HCT116 (cell line): ENCODE measurements at places on chromosomes 5 and 9. TPM values are rescaled to one million over a fixed set of nuclear protein-coding genes. Genes with fewer than 3 reads are reported as not detected.

PCDHA9 gene
- not detected for total RNA-seq

NRARP gene
- 22.2 TPM for total RNA-seq

PCDHA5 gene
- not detected for total RNA-seq

TGFBI gene
- total RNA-seq, result 0.64 TPM

TNC gene
- total RNA-seq, result 0.49 TPM

CER1 gene
- total RNA-seq, result not detected

ANKRD18B gene
- 3.9 TPM for total RNA-seq

SH2D3C gene
- total RNA-seq, result 1.3 TPM

SMIM32 gene
- not detected for total RNA-seq

ELL2 gene
- total RNA-seq, result 29.8 TPM

GAS1 gene
- total RNA-seq, result 0.07 TPM

GRCh38 chr5:158286827-158287226, 427.9 kb upstream of the CLINT1 start:
- no peak overlapping the region for H3K4me3 ChIP-seq
- no peak for DNase-seq
- no peaks in the 10 kb centered on the region for H3K36me3 ChIP-seq
- no peak overlapping the region for H3K27ac ChIP-seq
- H3K27me3 ChIP-seq, result no peaks in the 10 kb centered on the region; the same call in 1 of the 2 replicates

- no peak overlapping the region for H3K4me3 ChIP-seq
- H3K27ac ChIP-seq, result no peak overlapping the region
- no peaks in the 10 kb centered on the region for H3K36me3 ChIP-seq
- no peak for DNase-seq
- no peaks in the 10 kb centered on the region for H3K27me3 ChIP-seq
Observed at GRCh38 chr5:37685816-37686215, 154.0 kb downstream of the GDNF start.

GRCh38 chr5:166342402-166342801, 1949.0 kb upstream of the WWC1 start:
- H3K4me3 ChIP-seq, result no peak overlapping the region
- no peaks in the 10 kb centered on the region for H3K36me3 ChIP-seq
- no peak for DNase-seq
- H3K27me3 ChIP-seq, result no peaks in the 10 kb centered on the region
- H3K4me1 ChIP-seq, result no peaks in the 10 kb centered on the region
- H3K27ac ChIP-seq, result no peak overlapping the region

DNA sequence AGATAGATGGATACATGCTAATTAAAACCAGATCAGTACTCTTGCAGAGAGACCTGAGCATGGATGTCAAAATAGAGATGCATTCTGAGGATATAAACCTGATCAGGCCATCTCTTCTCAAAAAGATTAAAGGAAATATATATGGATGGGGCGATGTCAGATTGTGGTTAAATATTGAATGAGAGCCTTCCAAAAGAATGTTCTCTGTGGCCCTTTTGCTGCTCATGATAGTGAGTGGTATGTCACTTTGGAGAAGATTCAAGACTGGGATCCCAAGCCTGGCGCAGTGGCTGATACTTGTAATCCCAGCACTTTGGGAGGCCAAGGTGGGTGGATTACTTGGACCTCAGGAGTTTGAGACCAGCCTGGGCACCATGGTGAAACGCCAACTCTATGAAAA, 20.5 kb downstream of the ZNF131 start:
- no peaks in the 10 kb centered on the region for H3K4me1 ChIP-seq
- no peak overlapping the region for H3K27ac ChIP-seq
- H3K4me3 ChIP-seq, result no peak overlapping the region
- no peak for DNase-seq
- no peaks in the 10 kb centered on the region for H3K27me3 ChIP-seq
- peaks cover 13% of the 10 kb centered on the region; the same call in 1 of the 2 replicates for H3K36me3 ChIP-seq

GRCh38 chr9:126169736-126170135, 156.9 kb upstream of the MVB12B start:
- H3K36me3 ChIP-seq, result no peaks in the 10 kb centered on the region
- H3K4me3 ChIP-seq, result no peak overlapping the region
- no peak for DNase-seq
- H3K27me3 ChIP-seq, result peaks cover 6% of the 10 kb centered on the region; the same call in 1 of the 2 replicates

DNA sequence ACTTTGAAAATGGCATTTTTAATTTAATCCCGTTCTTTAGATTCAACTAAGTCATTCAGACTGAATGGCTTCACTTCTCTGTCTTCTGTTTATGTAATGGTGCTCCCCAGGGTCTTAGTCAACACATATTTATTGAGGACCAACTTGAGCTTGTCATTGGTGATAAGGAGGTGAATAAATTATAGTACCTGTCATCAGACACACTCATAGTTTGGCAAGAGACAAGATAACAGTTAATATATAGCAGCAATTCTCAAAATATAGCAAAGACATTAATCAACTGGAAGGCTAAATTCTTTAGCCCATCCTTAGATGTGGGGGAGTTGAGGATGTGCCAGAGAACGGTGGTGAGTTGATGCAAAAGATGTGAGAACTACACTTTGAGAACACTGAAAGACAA, 78.4 kb downstream of the MACIR start:
- no peaks in the 10 kb centered on the region for H3K4me1 ChIP-seq
- H3K36me3 ChIP-seq, result no peaks in the 10 kb centered on the region
- DNase-seq, result no peak
- H3K4me3 ChIP-seq, result no peak overlapping the region
- no peaks in the 10 kb centered on the region for H3K27me3 ChIP-seq
- no peak overlapping the region for H3K27ac ChIP-seq

DNA sequence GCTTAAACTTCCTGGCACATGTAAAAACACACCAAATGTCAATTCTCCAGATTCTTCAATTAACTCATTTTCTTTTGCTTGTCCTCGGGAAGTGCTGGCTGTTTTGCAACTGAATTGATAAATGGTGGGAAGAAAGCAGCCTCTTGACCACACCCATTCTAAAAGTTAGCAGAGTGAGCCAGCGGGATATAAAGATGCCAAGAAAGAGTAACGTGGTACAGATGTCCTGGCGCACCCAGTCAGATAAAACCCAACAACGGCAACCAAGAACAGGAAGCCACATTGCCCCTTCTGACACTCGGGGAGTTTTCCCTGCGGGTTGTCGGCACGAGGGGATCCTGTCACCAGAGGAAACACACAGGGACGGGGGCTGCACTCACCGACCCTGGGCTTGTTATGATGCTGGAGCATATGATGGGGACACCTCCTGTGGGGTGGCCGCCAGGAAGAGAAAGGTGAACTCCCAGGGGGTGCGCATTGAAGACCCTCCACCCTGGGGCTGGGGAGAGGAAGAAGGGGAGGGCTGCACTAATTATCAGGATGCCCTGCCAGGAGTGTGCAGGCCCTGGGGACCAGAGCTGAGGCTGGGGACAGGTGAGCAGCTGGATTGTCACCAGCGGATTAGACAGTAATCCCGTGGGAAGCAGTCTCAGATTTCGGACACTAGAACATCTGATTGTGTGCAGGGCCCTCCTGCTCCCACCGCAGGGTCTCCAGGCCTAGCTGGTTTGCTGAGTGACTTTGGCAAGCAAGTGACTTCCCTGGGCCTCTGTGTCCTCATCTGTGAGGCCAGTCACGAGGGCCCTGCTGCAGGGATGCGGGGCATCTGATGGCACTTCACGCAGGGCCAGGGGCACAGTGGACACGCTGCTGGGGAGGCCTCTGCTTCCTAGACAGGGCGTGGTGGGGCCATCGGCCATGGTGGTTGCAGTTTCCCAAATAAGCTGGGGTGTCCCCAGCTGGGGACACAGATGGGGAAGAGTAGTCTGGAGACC, 59.2 kb downstream of the CRB2 start:
- H3K27ac ChIP-seq, result no peak overlapping the region
- H3K36me3 ChIP-seq, result no peaks in the 10 kb centered on the region
- H3K27me3 ChIP-seq, result no peaks in the 10 kb centered on the region
- H3K4me1 ChIP-seq, result no peaks in the 10 kb centered on the region

DNA sequence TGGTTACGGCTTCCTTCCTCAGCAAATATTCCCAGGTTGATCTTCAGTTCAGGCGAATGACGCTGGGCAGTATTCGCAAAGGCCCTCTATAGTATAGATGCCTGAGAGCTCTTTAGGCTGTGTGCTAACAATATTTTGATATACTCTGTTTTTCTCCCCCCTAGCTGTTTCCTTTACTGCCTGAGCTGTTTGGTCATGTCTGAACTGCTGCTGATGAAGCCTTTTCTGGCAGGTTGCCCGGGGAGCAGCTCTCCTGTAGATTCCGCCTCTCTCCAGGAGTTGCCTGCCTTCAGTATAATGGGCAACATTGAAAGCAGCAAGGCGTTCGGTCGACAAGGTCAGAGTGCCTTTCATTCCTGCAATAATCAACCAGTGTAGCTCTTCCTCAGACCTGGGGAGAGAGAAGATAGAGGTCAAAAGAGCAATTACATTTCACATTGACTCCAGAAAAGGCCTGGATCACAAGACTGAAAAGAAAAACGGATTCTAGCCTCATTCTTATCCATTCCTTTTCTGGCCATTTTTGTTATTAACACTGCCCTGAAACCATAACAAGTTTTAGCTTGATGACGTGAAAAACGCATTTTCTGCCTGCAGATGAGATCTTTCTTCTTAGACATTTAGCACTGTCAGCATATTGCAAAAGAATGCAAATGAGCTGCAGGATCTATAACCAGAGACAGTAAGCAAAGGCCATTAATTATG, 60.1 kb upstream of the ZNF608 start:
- H3K27ac ChIP-seq, result no peak overlapping the region
- no peak for DNase-seq
- H3K36me3 ChIP-seq, result no peaks in the 10 kb centered on the region
- peaks cover 3% of the 10 kb centered on the region; the same call in 1 of the 2 replicates for H3K4me1 ChIP-seq
- H3K27me3 ChIP-seq, result no peaks in the 10 kb centered on the region

GRCh38 chr9:138042640-138043039, 165.1 kb downstream of the CACNA1B start:
- no peak overlapping the region for H3K27ac ChIP-seq
- no peaks in the 10 kb centered on the region for H3K36me3 ChIP-seq
- no peak for DNase-seq
- H3K4me3 ChIP-seq, result no peak overlapping the region
- H3K4me1 ChIP-seq, result no peaks in the 10 kb centered on the region

GRCh38 chr5:124061068-124061430, 549.1 kb downstream of the CSNK1G3 start:
- no peaks in the 10 kb centered on the region for H3K36me3 ChIP-seq
- DNase-seq, result no peak
- no peak overlapping the region for H3K4me3 ChIP-seq
- H3K4me1 ChIP-seq, result no peaks in the 10 kb centered on the region
- H3K27me3 ChIP-seq, result no peaks in the 10 kb centered on the region
- no peak overlapping the region for H3K27ac ChIP-seq

GRCh38 chr5:174397206-174397605, 327.2 kb upstream of the MSX2 start:
- H3K27me3 ChIP-seq, result peaks cover 53% of the 10 kb centered on the region; the same call in 1 of the 2 replicates
- H3K4me1 ChIP-seq, result no peaks in the 10 kb centered on the region
- H3K27ac ChIP-seq, result no peak overlapping the region
- no peaks in the 10 kb centered on the region for H3K36me3 ChIP-seq

- H3K27ac ChIP-seq, result no peak overlapping the region
- DNase-seq, result no peak
- H3K27me3 ChIP-seq, result peaks cover 52% of the 10 kb centered on the region
- no peak overlapping the region for H3K4me3 ChIP-seq
- H3K36me3 ChIP-seq, result no peaks in the 10 kb centered on the region
Observed at GRCh38 chr9:18768951-18769622, 263.9 kb downstream of the SAXO1 start.

GRCh38 chr9:113737517-113738271, 138.4 kb upstream of the ZNF618 start:
- DNase-seq, result peak; percentile 49
- H3K4me3 ChIP-seq, result no peak overlapping the region
- peaks cover 20% of the 10 kb centered on the region for H3K27me3 ChIP-seq
- H3K36me3 ChIP-seq, result no peaks in the 10 kb centered on the region

- DNase-seq, result no peak
- no peak overlapping the region for H3K27ac ChIP-seq
- H3K36me3 ChIP-seq, result no peaks in the 10 kb centered on the region
- no peak overlapping the region for H3K4me3 ChIP-seq
- no peaks in the 10 kb centered on the region for H3K4me1 ChIP-seq
Observed at GRCh38 chr5:93279296-93279963, 301.6 kb downstream of the NR2F1-AS1 start.

GRCh38 chr5:51829691-51830090, 446.4 kb downstream of the ISL1 start:
- H3K27ac ChIP-seq, result no peak overlapping the region
- DNase-seq, result no peak
- H3K27me3 ChIP-seq, result no peaks in the 10 kb centered on the region
- no peak overlapping the region for H3K4me3 ChIP-seq
- H3K4me1 ChIP-seq, result peaks cover 15% of the 10 kb centered on the region

DNA sequence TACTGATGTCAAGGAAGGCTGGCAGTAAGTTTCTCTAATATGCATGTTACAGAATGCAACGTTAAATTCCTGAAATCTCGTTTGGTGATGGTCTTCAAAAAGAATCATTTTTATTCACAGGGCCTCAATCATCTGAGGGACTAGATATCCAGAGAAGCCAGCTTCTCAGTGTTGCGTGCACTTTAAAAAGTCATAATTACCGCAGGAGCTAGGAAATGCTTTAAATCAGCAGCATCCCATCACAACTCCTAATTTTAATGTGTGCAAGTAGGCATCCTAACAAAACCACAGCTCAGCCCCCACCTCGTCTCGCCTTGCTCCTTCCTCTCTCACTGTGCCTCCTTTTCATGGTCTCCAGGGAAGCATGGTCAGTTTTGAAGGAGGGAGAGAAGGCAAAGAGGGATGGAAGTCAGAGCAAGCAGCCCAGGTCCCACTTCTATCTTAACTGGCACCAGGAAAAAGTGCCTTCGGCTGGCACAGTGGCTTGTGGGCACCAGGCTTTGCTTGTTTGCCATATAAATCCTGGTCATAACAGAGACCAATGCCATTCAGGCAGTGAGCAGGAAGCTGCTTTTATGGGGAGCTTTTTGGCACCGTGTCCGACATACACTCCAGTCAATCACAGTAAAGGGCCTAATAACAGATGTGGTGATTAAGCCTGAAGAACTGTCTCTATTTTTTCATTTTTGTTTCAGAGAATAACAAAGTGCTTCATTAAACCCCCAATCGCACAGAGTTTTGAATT, 21.4 kb downstream of the MEGF10 start:
- no peak overlapping the region for H3K27ac ChIP-seq
- H3K4me3 ChIP-seq, result no peak overlapping the region
- no peaks in the 10 kb centered on the region for H3K36me3 ChIP-seq
- no peak for DNase-seq
- H3K27me3 ChIP-seq, result no peaks in the 10 kb centered on the region
- no peaks in the 10 kb centered on the region for H3K4me1 ChIP-seq

DNA sequence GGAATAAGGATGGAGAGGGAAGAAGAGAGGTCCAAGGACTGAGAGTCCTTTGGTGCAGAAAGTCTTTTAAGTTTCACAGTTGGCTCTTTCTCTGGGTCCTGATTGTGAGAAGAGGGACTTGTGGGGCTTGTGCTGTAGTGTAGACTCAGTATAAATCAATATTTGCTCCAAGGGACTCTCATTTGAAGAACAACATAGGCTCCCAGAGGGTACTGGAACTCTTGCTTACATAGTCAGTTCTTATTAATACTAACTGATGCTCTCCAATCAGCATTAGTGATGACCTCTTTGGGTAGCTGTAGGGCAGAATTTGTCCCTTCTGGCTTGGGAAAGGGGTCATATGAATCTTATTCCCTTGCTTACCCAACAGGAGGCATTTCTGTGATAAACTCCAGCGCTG, 62.5 kb upstream of the CXCL14 start:
- H3K4me1 ChIP-seq, result no peaks in the 10 kb centered on the region
- no peak for DNase-seq
- H3K4me3 ChIP-seq, result no peak overlapping the region
- no peaks in the 10 kb centered on the region for H3K36me3 ChIP-seq
- no peak overlapping the region for H3K27ac ChIP-seq

- DNase-seq, result no peak
- peaks cover 9% of the 10 kb centered on the region for H3K4me1 ChIP-seq
- no peak overlapping the region for H3K27ac ChIP-seq
- H3K27me3 ChIP-seq, result no peaks in the 10 kb centered on the region
- peaks cover 5% of the 10 kb centered on the region; the same call in 1 of the 2 replicates for H3K36me3 ChIP-seq
- no peak overlapping the region for H3K4me3 ChIP-seq
Observed at GRCh38 chr5:172450861-172451695, 3.2 kb downstream of the SH3PXD2B start.
